ENCODE measurements at places on chromosomes 3 and 15. TPM values are rescaled to one million over a fixed set of nuclear protein-coding genes. Genes with fewer than 3 reads are reported as not detected.

TMCO5A gene
- not detected for total RNA-seq

GRCh38 chr15:74426404-74427281 lies 7.1 kb downstream of the SEMA7A start:
- DNase-seq: no peak

GRCh38 chr15:29968895-29969561 lies 113.7 kb upstream of the GOLGA8J start:
- peak; percentile 31 for DNase-seq

DNA sequence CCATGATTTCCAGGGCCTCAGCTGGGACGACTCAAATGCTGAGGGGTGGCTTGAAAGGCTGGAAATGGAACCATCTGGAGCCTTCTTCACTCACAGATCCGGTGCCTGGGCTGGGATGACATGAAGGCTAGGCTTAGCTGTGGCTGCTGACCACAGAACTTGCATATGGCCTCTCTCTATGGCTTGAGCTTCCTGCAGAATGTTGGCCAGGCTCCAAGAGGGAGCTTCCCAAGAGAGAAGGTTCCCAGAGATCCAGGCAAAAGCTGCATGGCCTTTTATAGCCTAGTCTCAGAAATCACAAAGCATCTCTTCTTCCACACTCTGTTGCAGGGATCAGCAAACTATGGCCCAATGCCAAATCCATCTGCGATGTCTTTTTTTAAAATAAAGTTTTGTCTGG lies 44.8 kb downstream of the GATM start:
- no peak for DNase-seq

SLC15A2 gene
- total RNA-seq: 3.8 TPM

MTFMT gene
- 22.3 TPM for total RNA-seq

RUBCN gene
- total RNA-seq: 22.9 TPM

All from WTC11 (cell line).